ENCODE measurements at places on chromosomes 13 and 19. TPM values are rescaled to one million over a fixed set of nuclear protein-coding genes. Genes with fewer than 3 reads are reported as not detected.

The ANGPTL8 gene
- total RNA-seq, result not detected

The KLC3 gene
- 1.8 TPM for total RNA-seq

The ZNF763 gene
- 3.5 TPM for total RNA-seq

The ELAVL3 gene
- total RNA-seq, result 118 TPM

The DMKN gene
- total RNA-seq, result 15.5 TPM

The SELENOV gene
- not detected for total RNA-seq

The SHC2 gene
- 21.0 TPM for total RNA-seq

The SLITRK5 gene
- 20.3 TPM for total RNA-seq

The FAAP24 gene
- total RNA-seq, result 1.4 TPM

The COL5A3 gene
- 1.2 TPM for total RNA-seq

The ZNF610 gene
- total RNA-seq, result 21.7 TPM

The CRTC1 gene
- total RNA-seq, result 11.8 TPM

The ZNF285 gene
- total RNA-seq, result 18.9 TPM

The ZNF667 gene
- total RNA-seq, result 27.7 TPM

Measured in diencephalon (tissue), 1 donor.